Activated CD4-positive, alpha-beta T cell treated with anti-CD3 and anti-CD28 coated beads, Interleukin-2, Interleukin-6, amounts not matched to agents 100 ng/mL and 50 ng/mL, durations not matched to agents 16 hours and 8 hours (primary cell): ENCODE measurements at places on chromosomes 12 and 14.

GRCh38 chr12:27905285-27906126, 67.0 kb downstream of the PTHLH start:
- DNase-seq = no peak

DNA sequence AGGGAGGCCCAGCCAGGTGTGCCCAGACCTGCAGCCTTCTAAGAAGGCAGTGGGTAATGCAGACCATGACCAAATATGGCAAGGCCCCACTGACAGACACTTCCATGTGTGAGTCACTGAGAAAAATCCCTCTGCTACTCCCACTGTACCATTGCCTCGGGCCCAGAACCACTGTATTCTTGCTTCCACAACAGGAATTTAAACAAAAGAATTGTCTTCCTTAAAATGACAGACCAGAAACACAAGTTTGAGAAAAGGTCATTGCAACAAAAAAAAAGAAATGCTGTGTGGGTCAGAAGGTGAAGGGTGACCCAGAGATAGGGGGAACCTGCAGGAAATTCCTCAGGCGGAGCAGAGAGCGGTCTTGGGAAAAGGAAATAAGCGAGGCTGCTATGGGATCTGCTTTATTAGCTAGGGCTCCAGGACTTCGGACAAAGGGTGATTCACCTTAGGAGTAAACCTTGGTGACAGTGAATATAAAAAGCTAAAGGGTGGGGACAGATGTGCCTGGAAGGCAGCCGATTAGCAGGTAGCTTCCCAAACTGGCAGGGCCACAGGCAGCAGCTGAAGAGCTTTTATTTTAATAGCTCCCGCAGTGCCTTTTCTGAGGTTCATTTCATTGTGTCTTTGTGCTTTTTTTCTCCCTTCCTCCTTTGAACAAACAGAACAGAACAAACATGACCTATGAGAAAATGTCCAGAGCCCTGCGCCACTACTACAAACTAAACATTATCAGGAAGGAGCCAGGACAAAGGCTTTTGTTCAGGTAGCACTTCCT, 185.3 kb upstream of the BCL2L14 start:
- DNase-seq = no peak

DNA sequence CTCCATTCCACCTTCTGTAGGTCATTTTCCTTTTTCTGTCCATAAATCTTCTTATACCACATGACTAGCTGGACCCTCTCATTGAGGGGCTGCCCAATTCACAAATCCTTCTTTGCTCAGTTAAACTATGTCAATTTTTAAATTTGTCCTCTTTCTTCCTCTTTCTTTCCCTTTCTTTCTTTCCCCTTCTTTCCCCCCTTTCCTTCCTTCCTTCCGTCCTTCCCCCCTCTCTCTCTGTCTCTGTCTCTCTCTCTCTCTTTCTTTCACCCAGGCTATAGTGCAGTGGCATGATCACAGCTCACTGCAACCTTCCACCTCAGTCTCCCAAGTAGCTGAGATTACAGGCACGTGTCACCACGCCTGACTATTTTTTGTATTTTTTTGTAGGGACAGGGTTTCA, 47.1 kb upstream of the TMEM263 start:
- no peak for DNase-seq

DNA sequence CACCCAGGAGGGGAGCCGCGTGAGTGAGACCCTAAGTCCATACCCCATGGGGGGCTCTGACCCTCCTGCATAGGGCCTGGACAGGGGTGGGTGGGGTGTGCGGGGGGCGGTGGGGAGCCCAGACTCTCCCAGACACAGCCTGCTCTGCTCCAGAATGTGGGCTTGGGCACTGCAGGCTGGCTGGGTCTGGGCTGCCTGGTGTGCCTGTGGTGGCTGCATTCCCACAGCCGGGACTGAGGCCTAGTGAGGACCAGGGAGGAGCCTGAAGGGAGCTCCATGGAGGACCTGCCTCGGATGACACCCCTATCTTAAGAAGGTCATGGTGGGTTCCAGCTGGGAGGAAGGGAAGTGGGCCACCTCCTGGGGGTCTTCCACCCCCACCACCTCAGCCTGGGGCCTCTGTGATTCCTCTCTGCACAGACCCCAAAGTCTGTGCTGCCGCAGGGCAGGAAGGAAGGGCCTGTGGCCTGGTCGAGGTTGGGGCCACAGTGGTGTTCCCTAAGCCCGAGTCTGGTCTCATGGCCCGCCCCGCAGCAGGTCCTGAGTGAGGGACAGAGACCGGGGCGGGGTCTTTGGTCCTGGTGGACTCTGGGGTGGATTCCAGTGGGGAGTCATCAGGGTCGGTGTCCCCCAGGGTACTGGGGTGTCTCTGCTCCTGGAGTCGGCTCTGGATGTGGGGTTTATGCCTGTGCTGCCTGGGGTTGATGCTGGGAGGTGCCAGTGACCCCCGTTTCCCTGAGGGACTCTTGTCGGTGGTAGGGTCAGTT, 392.3 kb downstream of the TMEM121 start:
- DNase-seq = no peak

DNA sequence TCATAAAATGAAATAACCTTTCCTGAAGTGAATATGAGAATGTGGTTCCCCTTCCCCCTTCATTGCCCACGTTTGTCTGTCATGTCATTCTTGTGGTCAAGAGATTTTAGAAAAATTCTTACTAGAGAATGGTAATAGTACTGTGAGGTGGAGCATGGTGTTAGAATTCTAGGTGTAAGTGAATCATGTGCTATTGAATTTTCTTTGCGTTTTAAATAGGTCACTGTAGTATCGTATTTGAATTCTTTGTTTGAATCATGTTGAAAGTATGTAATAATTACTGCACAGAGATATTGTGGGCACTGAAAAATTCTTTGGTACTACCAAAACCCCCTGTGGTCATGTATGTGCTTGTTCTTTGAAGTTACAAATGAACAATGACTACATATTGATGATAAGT, 49.9 kb downstream of the FUT8 start:
- DNase-seq = peak; percentile 67

DNA sequence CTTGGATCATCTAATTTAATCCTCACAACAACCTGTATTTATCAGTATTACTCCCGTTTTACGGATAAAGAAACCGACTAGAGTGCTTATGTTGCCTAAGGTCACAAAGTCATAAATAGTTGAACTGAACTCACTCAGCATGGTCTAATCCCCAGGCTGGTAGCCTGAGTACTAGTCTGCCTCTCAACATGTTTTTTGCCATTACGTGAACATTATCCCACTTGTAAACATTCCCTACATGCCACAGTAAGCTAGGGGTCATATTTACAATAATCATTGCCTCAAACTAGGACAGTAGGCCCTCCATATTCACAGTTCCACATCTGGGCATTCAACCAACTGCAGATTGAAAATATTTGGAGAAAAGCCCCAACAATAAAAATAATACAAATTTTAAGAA, 12.1 kb downstream of the SNRPF start:
- DNase-seq = no peak
